ENCODE measurements at places on chromosomes 12 and 14.
A peak's percentile ranks its signal among the peaks of the same experiment; 100 is the strongest.

- no peak for DNase-seq
These were observed 135.3 kb downstream of the FGD4 start for GRCh38 chr12:32534698-32535097.

- no peak for DNase-seq
These were observed 1112.7 kb downstream of the LRFN5 start for GRCh38 chr14:42719391-42719790.

DNA sequence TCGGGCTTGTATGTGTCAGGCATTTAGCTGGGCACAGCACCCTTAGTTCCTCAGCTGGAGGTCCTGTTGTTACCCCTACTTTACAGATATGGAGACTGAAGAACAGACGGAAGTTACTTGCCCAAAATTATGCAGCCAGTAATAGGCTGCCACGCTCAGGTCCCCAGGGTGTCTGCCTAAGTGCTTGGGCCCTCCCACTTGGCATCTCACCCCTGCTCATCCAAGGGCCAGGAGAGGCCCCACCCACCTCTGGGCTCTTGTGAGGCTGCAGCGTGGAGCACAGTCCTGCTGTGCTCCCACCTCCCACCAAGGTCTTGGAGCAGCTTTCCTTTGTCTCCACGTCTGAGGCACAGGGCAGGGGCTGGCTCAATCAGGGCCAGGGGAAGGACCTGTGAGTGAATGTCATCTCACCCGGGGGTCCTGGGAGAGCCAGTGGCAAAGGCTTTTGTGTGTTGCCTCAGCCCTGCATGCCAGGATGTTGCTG, 64.6 kb downstream of the BEGAIN start:
- DNase-seq = no peak

- peak; percentile 82 for DNase-seq
These were observed 178.3 kb downstream of the PRKD1 start for GRCh38 chr14:29749327-29749726.

DNA sequence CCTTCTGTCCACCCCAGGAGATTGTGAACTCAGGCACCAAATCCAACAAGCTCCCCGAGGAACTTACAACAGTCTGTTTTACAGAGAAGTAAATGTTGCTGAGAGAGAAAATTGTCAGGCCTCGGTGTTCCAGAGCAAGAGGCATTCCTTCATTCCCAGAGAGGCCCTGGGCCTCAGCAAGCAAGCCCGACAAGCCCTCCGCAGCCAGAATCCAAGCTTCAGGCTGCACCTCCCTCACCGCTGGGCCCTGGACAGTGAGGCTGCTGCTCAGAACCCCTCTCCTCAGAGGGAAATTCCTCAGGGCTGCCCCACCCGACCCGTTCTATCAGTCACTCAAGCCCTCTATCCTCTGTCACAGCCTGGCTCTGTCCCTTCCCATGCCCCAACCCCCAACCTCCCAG, 56.4 kb downstream of the ZFP36L1 start:
- no peak for DNase-seq

GRCh38 chr12:46985816-46986215, 93.6 kb upstream of the PCED1B start:
- DNase-seq = no peak

GRCh38 chr12:29563636-29564035, 66.2 kb upstream of the OVCH1 start:
- no peak for DNase-seq

DNA sequence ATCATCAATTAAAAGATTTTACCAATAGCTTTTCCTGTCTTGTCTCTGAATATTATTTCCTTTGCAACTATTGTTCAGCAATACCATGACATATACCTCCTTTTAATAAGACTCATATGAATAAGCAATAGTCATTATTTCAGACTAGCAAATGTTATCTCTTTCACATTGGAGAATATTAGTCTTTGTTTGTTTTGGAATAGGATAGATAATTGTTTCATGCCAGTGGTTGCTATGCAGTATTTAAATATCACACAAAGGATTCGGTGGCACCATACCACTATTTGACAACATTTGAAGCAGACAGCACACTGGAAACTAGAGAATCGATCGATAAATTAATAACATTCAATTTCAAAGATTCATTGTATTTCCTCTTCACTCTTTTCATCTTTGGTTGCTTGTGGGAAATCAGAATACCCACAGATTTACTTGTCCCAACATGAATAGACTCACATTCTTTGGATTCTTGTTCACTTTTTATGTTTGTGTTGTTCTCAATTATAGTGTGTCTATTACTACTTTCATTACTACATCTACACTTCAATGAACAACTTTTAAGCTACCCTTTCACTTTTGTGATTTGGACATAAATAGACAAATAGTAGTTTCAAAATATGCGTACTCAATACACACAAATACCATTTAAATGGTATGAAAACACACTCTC, 42.7 kb upstream of the TBPL2 start:
- no peak for DNase-seq

DNA sequence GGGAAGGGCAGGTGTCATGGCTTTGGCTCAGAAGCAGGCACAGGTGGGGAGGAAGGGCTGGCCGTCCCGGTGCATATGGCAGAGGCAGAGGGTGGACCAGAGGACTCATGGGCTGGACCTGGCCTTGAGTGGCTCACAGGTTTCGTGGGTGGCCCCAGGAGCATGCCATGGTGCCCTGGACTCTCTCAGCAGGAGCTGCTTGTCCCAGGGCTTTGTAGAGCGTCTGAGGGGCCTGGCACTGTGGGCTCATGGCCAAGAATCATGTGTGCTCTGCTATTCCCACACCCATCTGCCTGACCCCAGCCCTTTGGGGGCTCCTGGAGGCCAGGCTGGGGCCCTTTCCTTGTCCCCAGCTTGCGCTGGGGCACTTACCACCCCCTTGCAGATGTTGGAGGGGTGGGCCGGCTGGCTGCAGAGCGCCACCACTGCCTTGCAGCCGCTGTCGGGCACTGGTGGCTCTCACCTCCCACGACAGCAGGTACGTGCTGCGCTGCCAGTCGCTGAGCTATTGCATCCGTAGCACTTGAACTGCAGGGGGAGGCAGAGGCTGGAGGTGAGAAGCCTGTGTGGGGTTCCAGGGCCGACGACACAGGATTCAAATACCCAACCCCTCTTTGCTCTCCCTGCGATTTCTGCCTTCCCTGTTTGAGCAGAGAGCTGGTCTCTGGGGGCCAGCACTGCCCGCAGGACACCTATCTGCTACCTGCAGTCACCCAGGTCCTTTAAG, 187.4 kb upstream of the PRMT8 start:
- no peak for DNase-seq

GRCh38 chr12:9149372-9149771, 33.7 kb upstream of the A2M start:
- DNase-seq = no peak

- no peak for DNase-seq
These were observed 22.2 kb downstream of the AGAP2 start for GRCh38 chr12:57716305-57716704.

DNA sequence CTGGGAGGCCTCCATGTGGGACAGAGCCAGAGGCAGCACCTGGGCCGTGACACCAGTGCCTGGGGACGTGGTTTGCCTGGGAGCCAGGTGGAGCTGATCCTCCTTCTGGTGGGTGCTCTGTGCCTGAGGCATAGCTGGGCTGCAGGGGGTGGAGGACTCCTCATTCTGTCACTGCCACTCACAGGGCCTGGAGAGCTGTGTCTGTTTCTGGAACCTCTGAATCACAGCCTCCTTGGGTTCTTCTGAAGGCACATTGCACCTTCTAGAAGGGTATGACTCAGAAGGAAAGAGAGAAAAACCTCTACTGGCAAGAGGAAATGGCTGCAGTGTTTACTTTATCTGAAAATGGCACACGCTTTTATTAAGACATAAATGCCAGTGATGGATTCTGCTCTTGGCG, 659.8 kb downstream of the VRK1 start:
- no peak for DNase-seq

- peak; percentile 56 for DNase-seq
These were observed 67.7 kb downstream of the EPS8 start for GRCh38 chr12:15721316-15722115.

DNA sequence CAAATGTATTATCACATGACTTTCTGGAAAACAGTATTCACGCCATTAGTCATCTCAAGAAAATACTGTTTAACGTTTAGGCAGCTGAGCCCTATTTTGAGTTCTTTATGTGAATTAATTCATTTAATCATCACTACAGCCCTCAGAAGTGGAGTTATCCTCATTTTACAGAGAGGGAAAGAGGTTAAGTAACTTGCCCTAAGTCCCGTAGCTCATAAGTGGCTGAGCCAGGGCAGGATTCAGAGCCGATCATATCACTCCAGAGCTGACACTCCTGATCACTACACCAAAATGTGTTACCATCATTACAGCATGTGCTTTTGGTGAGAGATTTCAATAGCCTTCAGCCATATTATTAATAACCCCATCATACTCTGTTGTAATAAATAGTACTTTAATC, 210.6 kb downstream of the FBXL14 start:
- no peak for DNase-seq

DNA sequence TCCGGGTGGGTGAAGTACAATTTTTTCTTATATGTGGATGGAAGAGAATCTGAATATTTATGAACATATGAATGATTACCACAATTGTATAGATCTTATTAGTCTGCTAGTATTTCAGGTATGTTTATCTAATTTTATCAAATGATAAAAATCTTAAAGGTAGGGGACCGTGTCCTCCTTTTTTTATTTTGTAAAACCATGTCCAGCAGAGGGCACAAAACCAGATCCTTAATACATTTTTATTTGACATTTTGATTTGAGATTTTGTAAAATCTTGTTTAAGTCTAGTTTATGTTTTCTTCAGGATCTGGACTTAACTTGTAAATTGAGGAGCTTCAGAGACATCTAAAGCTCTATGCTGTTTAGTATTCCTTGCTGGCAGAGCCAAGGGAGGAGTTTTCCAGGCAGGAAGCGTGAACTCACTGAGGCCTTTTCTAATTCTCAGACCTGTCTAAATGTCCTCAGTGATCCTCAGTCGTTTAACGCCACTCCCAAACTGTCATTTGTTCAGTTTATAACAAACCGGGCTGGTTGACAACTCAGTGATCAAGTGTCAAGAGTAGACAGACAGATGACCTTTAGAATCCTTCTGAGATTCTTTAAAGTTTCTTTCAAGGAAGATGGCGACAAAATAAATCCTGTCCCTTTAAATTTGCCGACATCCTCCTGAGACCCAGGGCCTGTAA, 263.9 kb downstream of the KTN1 start:
- DNase-seq = peak; percentile 22

- DNase-seq = no peak
These were observed 285.8 kb downstream of the NUAK1 start for GRCh38 chr12:105852951-105853350.

DNA sequence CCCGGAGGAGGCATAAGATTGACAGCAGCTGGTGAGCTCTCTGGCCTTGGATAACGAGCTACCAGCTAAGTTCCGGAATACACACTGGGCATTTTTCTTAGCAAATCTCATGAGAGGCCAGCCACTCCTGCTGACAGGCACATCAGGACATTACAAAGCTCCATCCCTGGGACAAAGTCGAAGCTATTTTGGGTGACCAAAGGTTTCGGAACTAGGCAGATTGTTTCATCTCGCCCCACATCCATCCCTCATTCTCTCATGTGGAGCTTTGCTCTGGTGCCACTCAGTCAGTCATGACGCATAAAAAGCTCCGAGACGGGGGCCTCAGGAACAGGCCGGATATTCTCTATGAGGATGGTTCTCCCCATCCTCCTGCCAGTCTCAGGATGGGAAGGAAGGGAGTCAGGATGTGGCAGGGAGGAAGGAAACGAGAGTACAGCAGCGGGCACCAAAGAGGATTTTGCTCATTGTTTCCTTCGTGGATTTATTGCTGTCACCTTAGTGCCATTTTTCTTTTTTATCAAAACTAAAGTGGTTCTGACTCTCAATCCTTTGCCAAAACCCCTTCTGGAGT, 253.1 kb upstream of the FKBP4 start:
- DNase-seq = no peak

- peak; percentile 50 for DNase-seq
These were observed 6.6 kb downstream of the PPP4R4 start for GRCh38 chr14:94180655-94181271.

DNA sequence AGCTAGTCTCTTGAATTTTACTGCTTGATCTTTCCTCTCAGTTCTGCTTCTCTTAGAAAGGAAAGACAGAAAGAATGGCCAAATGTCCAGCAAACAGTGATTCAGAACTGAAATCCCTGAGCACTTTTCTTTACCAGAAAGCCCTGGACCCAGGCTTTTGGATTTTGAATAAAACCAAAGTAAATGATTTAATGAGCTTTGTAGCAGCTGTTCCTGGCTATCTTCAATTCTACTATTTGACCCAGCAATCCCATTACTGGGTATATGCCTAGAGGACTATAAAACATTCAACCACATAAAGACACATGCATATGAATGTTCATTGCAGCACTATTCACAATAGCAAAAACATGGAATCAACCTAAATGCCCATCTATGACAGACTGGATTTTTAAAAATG, 187.2 kb downstream of the PRKD1 start:
- peak; percentile 37 for DNase-seq

DNA sequence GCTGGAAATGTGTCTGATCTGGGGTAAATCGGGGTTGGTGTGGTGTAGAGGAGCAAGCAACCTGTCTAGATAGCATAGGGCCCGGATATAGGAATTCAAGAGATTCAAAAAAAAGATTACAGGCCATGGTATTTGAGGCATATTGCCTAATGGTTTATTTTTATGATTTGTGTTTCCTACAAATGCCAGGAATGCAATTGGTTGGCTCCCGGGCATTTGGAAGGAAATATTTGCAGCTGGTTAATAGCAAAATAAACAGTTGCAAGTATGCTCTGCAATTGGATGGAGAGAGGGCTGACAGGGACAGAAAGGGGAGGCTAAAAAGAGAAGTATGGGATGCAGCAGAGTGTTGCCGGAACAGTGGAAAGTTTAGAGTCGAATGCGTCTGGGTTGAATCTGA, 315.6 kb upstream of the ATP2B1 start:
- DNase-seq = no peak

DNA sequence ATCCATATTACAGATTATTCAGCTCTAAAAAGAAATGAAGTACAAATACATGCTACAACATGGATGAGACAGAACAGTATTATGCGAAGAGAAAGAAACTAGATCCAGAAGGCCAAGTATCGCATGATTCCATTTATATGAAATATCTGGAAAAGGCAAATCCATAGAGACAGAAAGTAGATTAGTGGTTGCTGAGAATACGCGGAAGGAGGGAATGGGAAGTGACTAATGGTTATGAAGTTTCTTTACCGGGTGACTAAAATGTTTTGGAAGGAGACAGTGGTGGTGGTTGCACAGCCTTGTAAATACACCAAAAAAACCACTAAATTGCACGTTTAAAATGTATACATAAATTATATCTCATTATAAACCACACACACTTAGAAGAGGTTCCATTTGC, 12.5 kb downstream of the PRDM4 start:
- DNase-seq = peak; percentile 71

- DNase-seq = no peak
These were observed 116.6 kb upstream of the RTL1 start for GRCh38 chr14:101019990-101020710.

GRCh38 chr12:26831951-26832821, 808 bp downstream of the ITPR2 start:
- DNase-seq = peak; percentile 75

All from astrocyte of the spinal cord (primary cell).